ENCODE measurements at places on chromosomes 16 and 17.

GRCh38 chr17:39174920-39175694, 9.1 kb upstream of the ARL5C start:
- no peak for DNase-seq

DNA sequence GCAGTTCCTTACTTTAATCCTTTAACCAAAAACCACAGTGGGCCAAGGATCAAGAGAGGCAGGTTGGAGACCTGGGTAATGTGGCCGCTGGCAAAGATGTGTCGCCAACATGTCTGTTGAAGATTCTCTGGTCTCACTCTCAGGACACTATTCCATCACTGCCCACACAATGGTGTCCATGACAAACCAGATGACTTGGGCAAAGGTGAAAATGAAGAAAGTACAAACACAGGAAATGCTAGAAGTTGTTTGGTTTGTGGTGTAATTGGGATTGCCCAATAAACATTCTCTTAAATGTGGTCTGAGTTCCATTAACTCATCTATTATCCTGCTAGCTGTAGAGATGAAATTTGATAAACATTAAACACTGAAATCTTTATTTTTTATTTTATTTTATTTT, 43.3 kb downstream of the SALL1 start:
- no peak for DNase-seq

GRCh38 chr17:64983708-64984107, 64.4 kb upstream of the LRRC37A3 start:
- DNase-seq: peak; percentile 7

GRCh38 chr17:41098481-41098880, 539 bp upstream of the KRTAP4-8 start:
- DNase-seq: no peak

- DNase-seq: no peak
These were observed 93.2 kb upstream of the SIAH1 start for GRCh38 chr16:48478393-48478792.

GRCh38 chr16:35506018-35506897, 2046.8 kb downstream of the TP53TG3F start:
- no peak for DNase-seq

DNA sequence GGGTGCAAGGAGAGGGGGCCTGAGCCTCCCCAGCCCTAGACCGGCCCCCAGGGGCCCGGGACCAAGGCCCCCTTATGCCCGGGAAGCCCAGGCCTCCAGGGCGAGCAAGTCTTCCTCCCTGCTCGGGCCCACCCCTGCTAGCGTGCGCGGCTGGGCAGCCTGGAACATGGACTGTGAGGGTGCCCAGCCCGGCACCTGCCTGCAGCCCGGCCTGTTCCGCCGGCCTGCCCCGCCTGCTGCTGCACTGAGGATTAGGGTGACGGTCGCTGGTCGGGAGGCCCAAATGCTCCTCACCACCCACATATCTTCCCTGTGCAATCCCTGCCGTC, 6.0 kb downstream of the HS3ST6 start:
- no peak for DNase-seq

DNA sequence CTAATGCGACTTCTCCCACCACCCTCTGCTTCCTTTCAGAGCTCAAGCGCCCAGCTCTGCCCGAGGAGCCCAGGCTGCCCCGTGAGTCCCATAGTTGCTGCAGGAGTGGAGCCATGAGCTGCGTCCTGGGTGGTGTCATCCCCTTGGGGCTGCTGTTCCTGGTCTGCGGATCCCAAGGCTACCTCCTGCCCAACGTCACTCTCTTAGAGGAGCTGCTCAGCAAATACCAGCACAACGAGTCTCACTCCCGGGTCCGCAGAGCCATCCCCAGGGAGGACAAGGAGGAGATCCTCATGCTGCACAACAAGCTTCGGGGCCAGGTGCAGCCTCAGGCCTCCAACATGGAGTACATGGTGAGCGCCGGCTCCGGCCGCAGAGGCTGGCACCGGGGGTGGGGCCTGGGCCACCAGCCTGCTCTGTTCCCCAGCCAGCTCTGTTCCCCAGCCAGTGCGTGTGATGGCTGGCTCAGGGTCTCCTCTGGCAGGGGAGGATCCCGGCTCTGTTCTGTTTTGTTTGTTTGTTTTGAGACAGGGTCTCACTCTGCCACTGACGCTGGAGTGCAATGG, 18.7 kb downstream of the CRISPLD2 start:
- no peak for DNase-seq

DNA sequence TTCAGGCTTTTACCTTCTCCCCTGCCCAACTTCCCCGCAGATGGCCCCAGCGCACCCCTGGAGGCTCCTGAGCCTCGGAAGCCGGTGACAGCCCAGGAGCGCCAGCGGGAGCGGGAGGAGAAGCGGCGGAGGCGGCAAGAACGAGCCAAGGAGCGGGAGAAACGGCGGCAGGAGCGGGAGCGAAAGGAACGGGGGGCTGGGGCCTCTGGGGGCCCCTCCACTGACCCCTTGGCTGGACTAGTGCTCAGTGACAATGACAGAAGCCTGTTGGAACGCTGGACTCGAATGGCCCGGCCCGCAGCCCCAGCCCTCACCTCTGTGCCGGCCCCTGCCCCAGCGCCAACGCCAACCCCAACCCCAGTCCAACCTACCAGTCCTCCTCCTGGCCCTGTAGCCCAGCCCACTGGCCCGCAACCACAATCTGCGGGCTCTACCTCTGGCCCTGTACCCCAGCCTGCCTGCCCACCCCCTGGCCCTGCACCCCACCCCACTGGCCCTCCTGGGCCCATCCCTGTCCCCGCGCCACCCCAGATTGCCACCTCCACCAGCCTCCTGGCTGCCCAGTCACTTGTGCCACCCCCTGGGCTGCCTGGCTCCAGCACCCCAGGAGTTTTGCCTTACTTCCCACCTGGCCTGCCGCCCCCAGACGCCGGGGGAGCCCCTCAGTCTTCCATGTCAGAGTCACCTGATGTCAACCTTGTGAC, 3.6 kb downstream of the MAPK7 start:
- DNase-seq: no peak

GRCh38 chr17:44935116-44935515, 12.5 kb downstream of the KIF18B start:
- DNase-seq: no peak

DNA sequence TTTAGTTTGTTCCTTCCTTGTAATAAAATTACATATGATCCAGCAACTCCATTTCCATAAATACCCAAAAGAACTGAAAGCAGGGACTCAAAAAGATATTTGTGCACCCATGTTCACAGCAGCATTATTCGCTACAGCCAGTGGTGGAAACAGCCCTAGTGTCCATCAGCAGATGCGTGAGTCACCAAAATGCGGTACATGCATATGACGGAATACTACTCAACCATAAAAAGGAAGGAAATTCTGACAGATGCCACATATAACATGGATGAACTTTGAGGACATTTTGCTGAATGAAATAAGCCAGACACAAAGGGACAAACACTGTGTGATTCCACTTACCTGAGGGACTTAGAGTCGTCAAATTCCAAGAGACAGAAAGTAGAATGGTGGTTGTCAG, 9.1 kb upstream of the SLC47A2 start:
- DNase-seq: no peak

DNA sequence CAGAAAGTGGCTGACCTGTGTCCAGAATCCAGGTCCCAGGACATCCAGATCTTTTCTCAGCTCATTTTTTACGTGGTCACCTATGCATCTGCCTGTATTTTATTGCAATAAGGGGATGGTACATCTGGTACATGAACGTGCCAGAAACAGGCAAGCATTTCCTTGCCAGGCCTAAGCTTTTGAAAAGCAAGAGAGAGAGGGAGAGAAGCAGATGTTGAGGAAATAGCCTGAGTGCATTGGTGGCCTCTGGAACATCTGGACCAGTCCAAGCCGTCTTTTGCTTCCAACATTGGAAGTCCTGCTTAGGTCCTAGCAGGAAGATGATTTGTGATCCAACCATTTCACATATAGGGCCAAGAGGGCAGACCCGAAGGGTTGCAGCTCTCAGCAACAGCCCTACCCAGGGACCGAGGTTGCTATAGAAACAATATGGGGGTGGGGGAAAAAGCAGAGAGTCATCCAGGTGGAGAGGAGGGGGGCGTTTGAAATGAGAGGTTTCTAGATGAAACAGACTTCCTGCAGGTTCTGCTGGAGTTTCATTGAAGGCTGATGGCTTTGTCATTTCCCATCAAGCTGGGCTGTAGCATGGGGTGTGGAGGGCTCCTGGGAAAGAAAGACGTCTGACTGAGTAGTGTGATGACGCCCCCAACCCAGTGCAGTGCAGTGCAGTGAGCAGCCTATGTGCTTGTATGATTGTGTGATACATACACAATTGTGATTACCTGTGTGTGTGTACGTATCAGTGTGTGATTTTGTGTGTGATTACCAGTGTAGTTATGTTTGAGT, 61.6 kb downstream of the SHISA6 start:
- no peak for DNase-seq

- DNase-seq: no peak
These were observed 157.0 kb downstream of the CPPED1 start for GRCh38 chr16:12646490-12647274.

GRCh38 chr16:71338193-71338592, 20.3 kb upstream of the CALB2 start:
- DNase-seq: no peak

- no peak for DNase-seq
These were observed 22.7 kb downstream of the PROCA1 start for GRCh38 chr17:28689011-28689410.

- DNase-seq: no peak
These were observed 13.7 kb downstream of the SMARCE1 start for GRCh38 chr17:40633871-40634270.

DNA sequence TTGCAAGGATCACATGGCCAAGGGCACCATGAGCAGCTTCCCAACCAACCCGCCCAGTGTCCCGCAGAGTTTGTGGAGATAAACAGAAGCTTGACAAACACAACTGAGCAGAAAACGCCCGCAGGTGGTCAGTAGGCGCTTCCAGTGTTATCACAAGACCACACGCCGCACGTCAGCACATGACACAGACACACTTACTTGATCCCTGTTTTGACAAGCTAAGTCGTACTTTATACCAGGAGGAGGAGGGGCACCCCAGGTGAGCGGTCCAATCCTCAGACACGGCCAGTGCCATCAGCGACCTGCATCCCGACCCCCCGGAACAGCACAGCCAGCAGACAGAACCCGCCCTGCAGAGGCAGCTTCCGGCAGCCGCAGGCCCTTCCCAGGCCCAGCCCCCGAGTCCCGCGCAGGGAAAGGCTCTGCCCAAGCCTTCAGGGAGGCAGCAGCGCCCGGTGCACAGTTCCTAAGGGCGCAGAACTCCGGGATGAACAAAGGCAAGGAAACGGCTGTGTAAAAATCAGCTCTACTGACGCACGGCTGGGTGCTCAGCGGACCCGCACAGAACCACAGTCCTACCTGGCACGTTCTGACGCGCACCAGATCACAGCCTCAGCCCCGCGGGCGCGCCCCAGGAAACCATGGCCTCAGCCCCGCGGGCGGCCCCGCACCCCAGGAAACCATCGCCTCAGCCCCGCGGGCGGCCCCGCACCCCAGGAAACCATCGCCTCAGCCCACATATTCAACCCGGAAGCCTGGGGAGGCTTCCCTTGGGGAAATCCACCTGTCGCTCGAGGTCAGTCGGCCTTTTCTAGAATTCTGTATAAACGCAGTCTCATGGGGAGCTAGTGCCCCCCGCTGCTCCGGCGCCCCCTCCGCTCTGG, 27.8 kb downstream of the AXIN1 start:
- DNase-seq: no peak

DNA sequence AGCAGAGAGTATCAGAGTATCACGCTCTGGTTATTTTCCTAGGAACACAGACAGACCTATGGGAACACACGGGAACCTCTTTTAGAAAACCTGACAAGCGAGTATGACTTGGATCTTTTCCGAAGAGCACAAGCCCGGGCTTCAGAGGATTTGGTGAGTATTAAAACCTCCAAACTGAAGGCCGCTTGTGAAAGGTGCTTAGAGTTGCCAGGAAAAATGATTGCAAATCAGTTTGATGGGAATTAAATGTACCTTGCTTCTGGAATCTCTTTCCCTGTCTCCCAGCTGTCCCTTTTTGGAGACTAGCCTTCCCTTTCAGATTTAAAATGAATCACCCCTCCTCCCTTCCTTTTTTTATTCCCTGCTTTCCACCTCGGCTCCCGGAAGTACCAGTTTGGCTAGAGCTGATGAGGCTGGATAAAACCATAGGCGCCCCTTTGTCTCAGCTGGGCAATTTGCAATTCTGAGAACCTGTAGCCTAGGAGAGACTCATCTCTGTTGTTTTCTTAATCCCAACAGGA, 27.3 kb downstream of the KAT7 start:
- no peak for DNase-seq

- DNase-seq: no peak
These were observed 50.6 kb downstream of the RAB11FIP3 start for GRCh38 chr16:476039-476438.

DNA sequence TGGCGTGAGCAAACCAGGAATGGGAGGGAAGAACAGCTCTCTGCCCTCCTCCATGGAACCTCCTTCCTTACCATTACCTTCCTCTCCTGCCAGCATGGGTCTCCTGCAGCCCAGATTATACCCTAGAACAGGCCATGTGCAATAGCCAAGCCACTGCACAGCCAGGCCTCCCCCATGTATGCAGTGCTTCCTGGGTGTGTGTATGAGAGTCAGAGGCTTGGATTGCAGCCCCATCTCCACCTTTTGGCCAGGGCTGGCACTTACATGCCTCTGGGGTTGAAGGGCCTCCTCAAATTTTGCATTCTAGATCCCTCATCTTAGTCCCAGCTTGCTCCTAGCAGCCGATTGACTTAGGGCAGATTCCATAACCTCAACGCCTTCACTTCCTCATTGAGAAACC, 133.7 kb downstream of the GSG1L start:
- no peak for DNase-seq

GRCh38 chr17:60802377-60802776, 124.7 kb downstream of the BCAS3 start:
- DNase-seq: no peak

- no peak for DNase-seq
These were observed 19.5 kb downstream of the TNFRSF13B start for GRCh38 chr17:16952401-16952800.

DNA sequence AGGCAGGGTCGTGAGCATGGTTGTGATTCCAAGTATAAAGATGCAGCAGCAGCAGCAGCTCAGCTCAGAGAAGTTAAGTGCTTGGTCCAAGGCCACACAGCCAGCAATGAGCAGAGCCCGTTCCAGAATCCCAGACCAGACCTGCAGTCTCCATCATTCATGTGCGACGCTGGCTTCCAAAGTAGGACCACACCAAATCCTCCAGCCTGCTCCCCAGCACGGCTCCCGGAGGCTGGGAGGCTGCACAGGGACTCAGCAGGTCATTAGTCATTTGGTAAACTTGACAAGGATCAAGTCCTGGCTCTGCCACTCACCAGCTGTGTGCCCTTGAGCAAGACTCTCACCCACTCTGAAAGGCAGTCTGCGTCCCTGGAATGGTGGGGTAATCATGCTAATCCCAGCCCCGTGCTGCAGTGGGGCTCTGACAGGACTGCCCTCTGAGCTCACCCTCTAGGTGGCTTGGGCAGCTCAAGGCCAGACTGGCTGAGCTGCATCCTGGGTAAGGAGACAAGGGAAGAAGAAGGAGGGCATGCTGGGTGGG, 95.1 kb upstream of the TMEM132E start:
- no peak for DNase-seq

All from type B pancreatic cell (in vitro differentiated cells).